SK-N-SH treated with all-trans-retinoic acid at 6 μM for 48 hours (cell line): ENCODE measurements at places on chromosomes 5 and 9.

DNA sequence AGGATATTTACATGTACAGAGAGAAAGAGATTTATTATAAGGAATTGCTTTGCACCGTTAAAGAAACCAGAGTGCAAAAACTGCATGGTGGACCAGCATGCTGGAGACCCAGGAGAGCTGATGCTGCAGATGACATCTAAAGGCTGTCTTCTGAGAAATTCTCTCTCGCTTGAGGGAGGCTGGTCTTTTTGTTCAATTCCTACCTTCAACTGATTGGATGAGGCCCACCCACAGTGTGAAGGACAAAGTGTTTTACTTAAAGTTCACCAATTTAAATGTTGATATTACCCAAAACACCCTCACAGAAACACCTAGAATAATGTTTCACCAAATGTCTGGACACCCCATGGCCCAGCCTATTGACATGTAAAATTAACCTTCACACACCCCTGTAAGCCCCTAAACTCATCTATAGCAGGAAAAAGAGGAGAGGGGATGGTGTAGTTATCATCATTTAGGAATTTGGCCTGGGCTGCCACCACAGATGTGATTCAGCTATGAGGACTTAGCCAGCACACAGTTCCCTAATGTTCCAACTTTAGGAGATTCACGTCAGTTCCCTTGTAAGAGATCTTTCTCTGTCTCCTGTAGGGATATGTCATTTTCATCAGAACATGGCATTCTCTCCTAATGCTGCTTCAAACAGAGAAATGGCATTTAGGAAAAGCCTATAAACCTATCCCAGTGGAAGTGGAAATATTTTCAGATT lies 358.2 kb upstream of the TLE4 start:
- no peak for ATAC-seq

- ATAC-seq: no peak
These were observed 416.8 kb downstream of the NFIB start for GRCh38 chr9:13896922-13897835.

DNA sequence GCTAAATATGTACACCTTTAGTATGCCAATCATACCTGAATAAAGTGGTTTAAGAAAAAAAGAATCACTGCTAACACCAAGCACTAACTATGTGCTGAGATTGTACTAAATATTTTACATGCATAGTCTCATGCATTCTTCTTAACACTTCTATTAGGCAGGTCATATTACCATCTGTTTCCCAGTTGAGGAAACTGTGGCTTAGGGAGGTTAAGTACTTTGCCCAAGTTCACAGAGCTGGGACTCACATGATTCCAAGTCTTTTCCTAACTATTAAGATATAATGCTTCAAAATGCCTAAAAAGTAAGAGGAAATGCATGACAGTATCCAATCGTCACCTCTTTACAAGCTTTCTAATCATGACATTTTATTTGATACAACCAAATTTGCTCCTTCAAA lies 69.2 kb upstream of the PLPP6 start:
- no peak for ATAC-seq

DNA sequence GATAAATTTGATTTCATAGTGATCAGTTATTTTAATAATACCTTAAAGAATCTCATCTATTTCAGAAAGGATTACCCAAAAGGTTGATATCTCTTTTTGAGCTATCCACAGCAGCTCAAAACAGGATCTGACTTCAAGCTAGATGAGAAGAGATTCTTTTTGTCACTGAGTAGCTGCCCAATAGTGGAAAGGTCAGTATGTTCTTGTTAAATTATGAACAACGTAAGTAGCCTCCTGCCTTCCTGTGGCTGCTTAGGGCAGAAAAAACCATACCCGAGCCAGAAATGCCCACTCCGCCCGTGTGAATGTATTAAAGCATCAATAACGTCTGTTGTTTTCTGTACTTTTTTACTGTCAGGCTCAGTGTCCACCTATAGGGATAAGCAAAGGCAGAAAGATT lies 51.3 kb upstream of the PRUNE2 start:
- no peak for ATAC-seq

GRCh38 chr9:86713470-86713869 lies 233.8 kb downstream of the GAS1 start:
- peak; percentile 35 for ATAC-seq

DNA sequence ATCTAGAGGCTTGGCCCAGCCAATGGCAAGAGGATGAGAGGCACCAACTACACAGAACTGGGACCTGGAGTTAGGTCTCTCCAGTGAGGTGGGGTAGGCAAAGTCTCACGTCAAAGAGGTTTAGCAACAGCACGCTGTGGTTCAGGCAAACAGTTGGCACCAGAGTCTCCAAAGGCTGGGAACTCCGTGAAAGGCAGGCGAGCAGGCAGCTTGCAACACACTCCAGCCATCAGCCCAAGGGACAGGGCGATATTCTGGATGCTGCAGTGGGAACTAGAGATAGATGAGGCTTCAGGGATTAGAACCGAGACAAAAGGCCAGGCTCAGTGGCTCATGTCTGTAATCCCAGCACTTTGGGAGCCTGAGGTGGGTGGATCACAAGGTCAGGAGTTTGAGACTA lies 129.1 kb downstream of the PDZD2 start:
- no peak for ATAC-seq

GRCh38 chr5:132680780-132681475 lies 7.1 kb downstream of the IL4 start:
- no peak for ATAC-seq

DNA sequence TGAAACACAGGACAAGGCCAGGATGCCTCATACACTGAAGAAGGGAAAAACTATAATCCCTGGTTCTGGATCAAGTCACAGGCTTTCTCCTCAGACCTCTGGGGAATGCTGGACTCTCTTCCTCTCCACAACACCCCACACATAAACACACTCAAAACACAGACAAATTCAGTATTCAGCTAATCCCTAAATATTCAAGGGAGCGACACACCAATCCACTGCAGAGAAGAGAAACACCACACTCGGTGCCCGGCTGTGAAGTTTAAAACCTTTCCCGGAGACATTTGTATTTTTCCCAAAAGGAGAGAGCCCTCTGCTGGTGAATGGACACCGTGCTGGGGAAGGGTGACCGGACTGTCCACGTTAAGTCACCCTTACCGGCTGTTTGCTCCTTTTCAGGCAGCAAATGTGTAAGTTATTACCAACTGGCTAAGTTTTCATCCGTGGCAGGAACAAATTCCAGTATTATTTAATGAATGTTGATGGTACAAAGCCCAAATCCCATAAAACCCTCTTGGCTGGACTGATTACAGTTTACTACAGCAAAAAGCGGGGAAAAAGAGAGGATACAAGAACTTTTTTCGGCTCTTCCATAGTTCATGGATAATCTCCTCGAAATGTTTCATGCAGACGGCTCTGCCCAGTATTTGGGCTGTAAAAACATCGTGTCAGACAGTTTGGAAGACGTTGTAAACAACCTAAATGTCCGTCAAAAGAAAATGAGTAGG lies 130.9 kb upstream of the SLC30A5 start:
- ATAC-seq: peak; percentile 97

DNA sequence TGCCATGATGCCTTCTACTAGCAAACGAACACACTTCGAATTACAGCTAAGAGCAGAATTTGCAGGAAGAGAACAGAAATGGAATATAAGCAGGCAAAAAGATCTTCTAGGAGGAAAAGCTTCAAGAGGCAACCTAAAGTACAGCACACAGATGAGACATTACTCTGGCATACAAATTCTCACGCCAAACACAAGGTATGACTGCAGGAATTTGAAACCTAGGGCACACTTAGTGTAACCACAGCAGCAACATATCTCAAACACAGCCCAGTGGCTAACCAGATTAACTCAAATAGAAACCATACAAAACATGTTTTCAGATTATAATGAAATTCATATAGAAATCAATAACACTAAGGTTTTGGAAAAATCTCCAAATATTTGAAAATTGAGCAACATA lies 481.0 kb upstream of the RGMB start:
- peak; percentile 52; the same call in 2 of the 3 replicates for ATAC-seq

GRCh38 chr9:127370147-127370579 lies 26.8 kb upstream of the SLC2A8 start:
- ATAC-seq: no peak

GRCh38 chr9:93276973-93277372 lies 93.0 kb downstream of the WNK2 start:
- ATAC-seq: no peak

GRCh38 chr5:14078716-14079115 lies 64.4 kb upstream of the TRIO start:
- no peak for ATAC-seq

DNA sequence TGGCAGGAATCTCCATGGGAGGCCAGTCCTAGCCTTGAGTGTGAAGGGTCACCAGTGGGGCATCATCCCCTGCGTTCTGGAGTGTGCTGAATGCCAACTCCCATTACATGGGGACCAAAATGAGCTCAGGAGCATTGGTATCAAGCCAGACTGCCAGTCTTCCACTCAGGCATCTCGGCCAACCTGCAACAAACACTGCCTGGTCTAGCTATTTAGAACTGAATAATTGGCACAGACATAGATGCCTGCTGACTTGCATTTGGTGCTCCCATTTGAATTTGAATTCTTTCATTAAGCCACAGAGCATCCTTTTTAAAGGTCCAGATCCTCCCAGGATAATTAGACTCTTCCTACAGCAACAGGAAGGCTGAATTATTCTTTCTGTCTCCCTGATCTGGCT lies 116.6 kb upstream of the ABCA1 start:
- ATAC-seq: no peak; the same call in 2 of the 3 replicates
